ENCODE measurements at places on chromosomes 12 and 14.

DNA sequence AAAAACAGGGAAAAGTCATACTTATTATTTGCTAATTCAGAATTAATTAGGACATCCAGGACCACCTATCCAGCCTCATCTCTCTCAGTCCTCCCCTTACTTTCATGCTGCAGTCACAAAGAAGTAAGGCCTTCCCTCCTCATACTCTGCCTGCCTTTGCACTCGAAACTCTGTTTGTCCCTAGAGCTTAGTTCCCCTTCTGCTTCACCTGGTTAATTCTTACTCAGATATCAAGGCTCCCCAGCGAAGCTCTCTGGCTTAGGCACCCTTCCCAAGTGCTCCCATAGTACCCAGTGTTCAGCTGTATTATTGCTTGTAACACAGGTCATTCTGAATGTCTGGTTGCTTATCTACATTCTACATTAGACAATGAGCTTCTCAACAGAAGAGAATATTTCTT is 81.3 kb downstream of the ERGIC2 start:
- no peak for DNase-seq

DNA sequence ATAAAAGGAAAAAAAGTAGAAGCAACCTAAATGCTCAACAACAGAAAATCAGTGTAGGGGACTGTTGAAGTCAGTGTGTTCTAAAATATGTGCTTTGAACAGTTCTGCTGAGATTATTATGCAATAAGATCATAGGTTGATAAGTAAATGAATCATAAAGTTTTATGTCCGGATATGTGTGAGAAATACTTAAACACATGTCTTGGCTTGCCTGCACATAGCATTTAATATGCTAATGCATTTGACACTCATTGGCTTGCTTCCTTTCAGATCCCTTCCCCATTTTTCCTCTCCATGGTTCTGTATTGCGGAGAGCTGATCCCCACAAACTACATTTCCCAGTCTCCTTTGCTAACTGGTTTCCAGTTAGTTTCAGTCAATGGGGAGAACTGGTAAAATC is 573.8 kb upstream of the TBX3 start:
- DNase-seq = no peak

- no peak for DNase-seq
Measured at GRCh38 chr14:63616015-63616414, 25.7 kb downstream of the WDR89 start.

DNA sequence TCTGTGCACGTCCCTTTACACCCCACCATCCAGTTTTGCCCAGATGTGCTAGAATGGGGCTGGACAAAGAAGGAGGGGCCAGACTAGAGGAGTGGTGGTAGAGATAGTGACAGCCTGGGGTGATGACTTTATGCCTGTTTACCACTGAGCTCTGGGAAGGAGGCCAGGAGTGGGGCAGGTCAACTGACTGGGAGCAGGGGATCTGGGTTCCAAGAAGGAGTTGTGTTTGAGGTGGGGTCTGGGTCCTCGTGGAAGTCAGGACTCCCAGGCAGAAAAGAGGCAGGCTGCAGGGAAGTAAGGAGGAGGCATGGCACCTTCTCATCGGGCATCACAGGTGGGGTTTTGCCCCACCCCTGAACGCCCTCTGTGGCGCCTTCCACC is 315 bp downstream of the LTB4R2 start:
- DNase-seq = no peak

DNA sequence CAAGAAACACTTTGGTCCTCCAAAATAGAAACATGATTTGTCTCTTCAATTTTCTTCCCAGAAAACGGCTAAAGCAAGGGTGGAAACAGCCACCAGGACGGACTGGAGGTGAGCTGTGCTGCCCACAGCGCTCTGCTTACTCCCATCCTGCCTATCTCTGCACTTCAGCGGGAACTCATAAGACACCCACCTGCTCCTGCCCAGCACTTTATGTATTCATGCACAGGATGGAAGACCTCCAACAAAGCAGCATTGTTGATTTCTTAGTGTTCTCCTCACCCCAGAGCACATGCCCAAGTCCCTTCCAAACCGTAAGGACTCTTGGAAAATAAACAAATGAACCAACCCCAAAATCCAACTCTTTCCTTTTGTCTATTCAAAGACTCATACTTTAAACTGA is 277.2 kb downstream of the MED13L start:
- no peak for DNase-seq

GRCh38 chr12:88578276-88579160 is 1.8 kb downstream of the KITLG start:
- DNase-seq = no peak

DNA sequence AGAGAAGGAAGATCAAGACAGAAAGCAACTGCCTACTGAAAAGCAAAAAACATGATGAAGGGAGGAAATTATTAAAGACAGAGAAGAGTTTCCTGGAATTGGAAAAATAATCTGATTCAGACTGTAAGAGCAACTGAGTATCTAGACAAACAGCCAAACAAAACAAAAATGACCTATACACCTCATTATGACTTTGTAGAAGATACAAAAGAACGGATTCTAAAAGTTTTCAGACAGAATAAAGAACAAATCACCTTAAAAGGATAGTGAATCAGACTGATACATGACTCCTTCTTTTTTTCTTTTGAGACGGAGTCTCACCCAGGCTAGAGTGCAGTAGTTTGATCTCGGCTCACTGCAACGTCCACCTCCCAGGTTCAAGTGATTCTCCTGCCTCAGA is 10.4 kb downstream of the OSBPL8 start:
- no peak for DNase-seq

GRCh38 chr12:6337958-6338433 is 3.9 kb downstream of the TNFRSF1A start:
- DNase-seq = no peak

- DNase-seq = no peak
Measured at GRCh38 chr12:57229046-57229633, 371 bp upstream of the SHMT2 start.

DNA sequence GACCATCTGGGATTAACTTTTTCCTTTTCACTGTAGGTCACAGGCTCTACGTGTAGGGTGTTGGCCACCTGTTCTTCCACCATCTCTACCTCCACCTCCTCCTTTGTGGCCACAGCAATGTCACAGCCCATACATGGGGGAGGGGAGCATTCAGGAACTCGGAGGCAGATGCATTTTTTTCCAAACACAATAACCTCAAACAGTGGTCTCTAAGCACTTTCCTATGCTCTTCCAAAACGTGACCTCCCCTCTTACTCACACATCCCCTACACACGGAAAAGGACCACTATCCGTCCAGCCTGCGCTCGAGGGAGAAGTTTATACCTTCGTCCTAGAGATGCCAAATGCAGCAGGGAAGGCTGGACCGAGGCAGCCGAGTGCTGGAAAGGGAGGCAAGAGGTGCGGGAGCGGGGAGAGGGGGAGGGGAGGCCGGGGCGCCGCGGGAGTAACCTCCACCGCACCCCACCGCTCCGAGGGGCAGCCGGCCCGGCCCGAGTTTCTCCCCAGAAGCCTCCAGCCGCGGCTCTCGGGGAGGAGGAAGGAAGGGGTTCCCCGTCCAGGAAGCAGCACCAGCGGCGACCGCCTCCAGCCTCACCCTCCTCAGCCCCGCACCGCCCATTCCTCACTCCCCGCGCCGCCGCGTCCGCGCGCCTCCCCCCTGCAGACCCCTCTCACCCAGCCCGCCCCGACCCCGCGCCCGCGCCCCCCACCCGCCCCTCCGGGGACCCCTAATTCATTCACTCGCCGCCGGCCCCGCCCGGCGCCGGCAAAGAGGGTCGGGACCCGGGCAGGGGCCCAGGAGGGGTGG is 594 bp downstream of the KRAS start:
- DNase-seq = peak; percentile 36

DNA sequence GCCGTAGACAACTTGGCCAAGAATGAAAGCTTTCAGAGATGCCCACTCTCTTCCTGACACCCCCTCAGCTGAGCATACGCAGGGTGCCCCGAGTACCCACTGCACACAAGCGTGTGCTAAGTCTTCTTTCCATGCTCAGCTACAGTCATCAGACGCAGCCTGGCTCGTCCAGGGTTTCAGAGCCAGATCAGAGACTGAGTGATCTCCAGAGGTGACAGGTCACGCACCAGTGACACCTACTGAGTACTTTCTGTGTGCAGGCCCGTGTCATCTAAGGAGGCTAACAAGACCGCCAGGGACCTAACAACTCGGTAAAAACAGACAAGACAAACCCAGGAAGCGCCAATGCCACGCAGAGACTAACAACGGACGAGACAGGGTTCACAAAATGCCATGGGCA is 25.1 kb downstream of the STX2 start:
- no peak for DNase-seq

DNA sequence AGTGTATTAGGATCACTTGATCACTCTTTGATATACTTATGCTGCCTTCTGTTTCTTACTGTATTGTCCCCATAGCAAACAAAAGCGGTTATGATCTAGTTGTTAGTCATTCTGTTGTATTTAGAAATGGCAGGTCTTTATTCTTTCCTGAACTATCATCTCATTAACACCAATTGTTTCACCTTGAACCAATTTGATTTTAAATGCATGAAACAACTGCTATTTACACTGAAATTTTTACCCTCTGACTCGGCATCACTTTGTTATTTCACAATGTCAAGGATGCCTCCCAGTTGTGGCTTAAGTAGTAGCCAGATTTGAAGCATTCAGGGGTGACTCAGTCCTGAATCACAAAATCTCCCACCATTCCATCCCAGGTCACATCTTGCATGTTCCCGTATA is 303.5 kb downstream of the EGLN3 start:
- DNase-seq = no peak

- DNase-seq = no peak
Measured at GRCh38 chr14:61258985-61259384, 22.2 kb downstream of the TMEM30B start.

- no peak for DNase-seq
Measured at GRCh38 chr12:13067322-13067721, 23.1 kb downstream of the FAM234B start.

GRCh38 chr12:47729233-47729632 is 3.9 kb upstream of the ENDOU start:
- DNase-seq = no peak

DNA sequence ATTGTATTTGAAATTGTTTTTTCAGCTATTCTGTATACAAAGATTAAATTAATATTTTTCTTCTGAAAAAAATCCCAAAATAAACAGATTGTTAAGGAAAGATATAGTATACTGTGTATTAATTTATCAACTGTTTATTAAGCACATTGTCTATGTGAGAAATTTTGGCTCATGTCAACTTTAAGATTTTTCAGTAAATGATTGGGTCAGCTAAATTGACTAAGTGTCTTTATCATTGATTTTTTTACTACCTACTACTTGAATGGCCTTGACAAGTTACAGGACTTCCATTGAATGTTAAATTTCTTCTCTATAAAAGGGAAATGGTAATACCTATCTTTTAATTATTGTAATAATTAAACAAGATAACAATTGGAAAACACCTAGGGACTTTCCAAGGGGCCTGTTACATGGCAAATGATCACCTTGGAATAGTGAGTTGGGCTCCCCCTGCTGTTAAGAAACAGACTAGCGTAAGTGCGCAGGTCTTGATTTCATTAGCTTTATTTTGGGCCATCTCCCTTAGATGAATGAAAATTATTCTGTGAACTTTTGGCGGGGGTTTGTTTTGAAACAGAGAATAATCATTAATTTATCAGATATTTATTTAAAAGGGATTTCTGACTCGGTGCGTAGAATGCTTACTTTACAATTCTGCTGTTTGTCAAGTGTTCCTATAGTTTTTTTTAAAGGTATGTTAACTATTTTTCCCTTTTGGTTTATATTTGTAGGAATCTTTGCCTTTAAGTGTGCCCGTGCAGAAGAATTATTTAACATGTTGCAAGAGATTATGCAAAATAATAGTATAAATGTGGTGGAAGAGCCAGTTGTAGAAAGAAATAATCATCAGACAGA is 14.5 kb upstream of the CCT2 start:
- DNase-seq = peak; percentile 21

DNA sequence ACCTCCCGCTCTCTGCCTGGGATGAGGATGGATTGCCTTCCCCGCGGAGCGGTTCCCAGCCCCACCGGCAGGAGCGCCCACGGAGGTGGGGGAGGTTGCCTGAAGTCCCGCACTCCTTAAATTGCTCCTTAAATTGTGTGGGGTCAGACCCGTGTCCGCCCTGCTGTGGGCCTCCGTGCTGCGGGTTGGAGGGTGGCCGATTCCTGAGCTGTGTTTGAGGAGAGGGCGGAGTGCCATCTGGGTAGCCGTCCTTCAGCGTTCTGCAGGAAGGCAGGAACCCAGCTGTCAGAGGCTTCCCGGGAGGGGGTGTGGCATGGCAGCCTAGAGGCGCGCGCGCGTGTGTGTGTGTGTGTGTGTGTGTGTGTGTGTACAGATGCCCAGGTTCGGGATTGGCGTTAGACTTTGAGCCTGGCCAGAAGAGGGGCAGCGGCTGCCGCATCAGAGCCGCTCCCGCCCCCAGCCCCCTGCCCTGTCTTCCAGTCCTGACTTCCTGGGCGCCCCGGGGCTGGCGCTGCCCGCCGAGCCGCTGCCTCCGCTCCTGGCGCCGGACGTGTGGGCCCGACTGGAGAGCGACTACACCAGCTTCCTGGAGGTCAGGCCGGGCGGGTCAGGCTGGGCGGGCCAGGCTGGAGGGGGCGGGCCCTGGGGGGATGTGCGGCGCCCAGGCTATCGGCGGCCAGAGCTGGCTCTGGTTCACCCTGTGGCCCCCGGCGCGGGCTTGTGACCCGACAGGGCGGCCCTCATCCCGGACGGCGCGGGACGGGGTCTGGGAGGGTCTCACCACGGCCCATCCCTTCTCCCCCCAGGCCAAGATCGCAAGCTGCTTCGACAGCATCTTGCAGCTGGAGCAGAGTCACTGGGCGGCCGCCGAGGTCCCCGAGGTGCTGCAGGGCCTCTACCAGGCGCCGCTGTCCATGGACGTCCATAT is 9.2 kb downstream of the EXOC3L4 start:
- DNase-seq = no peak

DNA sequence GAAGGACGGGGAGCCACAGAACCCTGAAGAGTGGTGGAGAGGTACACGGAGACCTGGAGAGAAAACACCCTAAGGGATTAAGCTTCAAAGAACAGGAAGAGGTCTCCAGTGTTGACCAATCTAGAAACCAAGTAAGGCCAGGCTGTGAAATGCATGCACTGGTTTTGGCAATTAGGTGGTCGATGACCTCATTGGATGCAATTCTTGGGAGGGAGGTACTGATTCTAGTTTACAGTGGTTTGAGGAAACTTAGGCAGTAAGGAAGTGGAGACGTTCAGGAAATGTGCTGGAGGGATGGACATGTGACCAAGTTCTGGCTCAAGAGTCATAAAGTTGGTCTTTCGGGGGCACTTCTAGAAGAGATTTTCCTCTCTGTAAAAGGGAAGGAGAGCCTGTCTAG is 91.3 kb upstream of the CEP83 start:
- no peak for DNase-seq

GRCh38 chr12:42084522-42084921 is 60.2 kb downstream of the GXYLT1 start:
- no peak for DNase-seq

GRCh38 chr12:127107744-127108143 is 1159.2 kb upstream of the TMEM132C start:
- DNase-seq = no peak

All from stimulated activated CD4-positive, alpha-beta T cell treated with anti-CD3 and anti-CD28 coated beads, TNF-alpha, amount 100 ng/mL, for 1 hour (primary cell).